Trophoblast cell (in vitro differentiated cells and primary cell): ENCODE measurements at places on chromosomes 5 and 9.

- DNase-seq, result no peak
Observed at GRCh38 chr5:155082401-155082800, 68.8 kb downstream of the KIF4B start.

DNA sequence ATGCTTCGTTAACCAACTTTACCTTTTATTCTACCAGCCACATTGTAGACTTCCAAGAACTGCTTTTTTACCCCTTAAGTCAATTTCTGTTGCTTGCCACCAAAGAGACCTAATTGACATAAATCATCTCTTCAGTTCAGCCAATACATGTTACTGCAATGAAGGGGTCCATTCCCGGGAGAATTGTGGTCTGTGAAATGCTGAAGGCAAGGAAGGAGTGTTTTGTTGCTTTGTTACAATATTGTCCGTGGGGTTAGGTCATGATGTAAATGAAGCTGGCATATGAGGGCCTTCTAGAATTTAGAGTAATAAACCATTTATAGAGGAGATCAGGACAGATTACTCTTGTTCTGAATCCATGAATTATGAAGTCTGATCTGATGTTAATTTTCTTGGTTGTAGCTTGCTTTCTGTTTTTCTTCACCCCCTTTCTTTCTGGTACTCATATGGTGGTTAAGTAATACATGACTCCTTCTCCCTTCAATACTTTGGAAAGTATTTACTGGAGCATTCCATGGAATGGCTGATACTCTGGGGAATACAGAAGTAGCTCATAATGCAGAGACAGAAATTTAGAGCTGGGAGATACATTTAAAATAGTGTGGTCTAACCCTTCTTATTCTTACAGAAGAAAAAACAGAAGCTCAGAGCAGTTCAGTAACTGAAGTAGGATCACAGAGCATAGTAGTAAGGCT, 297.0 kb upstream of the CLINT1 start:
- no peak for DNase-seq

GRCh38 chr5:1515921-1516571, 7.7 kb downstream of the LPCAT1 start:
- DNase-seq, result peak; percentile 96

DNA sequence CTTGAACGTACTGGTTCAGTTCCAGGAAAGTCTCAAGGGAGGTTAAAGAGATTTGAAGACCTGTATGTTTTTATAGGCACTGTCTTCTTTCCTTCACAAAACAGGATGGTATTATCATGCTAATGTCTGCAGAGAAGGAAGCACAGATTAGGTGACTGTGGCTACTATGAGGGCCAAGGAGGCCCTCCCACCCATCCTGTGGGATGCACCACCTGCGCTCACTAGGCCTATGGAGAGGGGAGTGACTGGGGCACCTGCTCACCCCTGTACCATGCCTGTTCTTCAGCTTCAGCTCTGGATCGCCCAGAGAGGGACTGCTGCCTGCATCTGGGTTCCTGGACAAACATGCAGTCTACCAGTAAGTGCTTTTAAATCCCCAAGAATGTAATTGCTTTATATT, 469.4 kb downstream of the CCDC171 start:
- no peak for DNase-seq

GRCh38 chr9:94097788-94098414, 13.6 kb downstream of the PTPDC1 start:
- no peak for DNase-seq

DNA sequence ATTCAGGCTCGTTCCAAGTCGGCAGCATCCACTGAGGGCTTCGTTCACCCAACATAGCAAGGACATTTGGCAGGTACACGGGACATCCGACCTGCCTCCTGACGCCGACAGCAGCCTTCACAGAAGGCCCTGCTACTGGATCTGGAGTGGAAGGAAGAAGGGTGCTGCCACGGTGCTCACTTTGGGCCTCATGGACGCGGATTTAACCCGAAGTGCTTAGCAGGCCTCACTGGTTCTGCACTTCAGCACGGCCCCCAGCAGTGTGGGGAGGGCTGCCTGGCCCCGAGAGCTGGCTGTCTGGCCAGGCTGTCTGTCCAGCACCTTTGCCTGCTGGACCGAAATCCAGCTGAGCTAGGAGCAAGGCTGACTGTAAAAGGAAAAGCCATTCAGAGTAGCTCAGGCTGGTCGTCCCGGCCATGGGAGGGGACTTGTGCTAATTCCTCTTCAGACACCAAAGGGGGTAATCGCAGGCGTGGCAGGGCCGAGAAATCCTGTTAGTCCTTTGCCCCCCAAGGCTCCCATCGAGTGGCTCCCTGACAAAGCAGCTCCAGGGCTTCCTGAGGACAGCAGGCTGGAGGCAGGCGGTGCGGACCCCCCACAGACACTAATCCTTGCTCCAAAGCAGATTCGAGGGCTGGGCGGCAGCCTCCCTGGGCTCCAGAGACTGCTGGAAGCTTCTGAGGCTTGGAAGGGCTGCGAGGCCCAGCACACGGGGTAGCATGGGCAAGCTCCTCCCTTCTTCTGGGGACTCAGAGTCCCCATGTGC, 11.1 kb upstream of the RXRA start:
- no peak for DNase-seq

DNA sequence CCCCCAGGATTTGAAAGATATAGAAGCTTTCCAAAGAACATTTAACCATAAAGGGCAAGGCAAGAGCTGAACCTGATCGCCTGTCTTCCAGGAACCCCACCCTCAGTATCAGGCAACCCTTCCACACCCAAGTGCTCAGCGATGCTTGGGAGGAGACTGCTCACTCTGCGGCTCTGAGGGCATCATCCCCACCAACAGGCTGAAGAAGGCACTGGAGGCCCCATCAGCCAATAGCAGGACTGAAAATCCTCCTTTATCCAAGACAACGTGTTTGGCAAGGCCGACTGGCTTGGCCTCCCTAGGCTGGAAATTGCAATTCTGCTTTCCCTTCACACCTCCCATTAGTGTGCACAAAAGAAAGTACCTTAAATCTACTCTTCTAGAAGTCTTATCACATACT, 1.4 kb upstream of the PPP2CA start:
- DNase-seq, result no peak

- DNase-seq, result no peak
Observed at GRCh38 chr5:142806841-142807267, 36.7 kb downstream of the ARHGAP26 start.

GRCh38 chr9:125142560-125143376, 560 bp downstream of the SCAI start:
- no peak for DNase-seq

DNA sequence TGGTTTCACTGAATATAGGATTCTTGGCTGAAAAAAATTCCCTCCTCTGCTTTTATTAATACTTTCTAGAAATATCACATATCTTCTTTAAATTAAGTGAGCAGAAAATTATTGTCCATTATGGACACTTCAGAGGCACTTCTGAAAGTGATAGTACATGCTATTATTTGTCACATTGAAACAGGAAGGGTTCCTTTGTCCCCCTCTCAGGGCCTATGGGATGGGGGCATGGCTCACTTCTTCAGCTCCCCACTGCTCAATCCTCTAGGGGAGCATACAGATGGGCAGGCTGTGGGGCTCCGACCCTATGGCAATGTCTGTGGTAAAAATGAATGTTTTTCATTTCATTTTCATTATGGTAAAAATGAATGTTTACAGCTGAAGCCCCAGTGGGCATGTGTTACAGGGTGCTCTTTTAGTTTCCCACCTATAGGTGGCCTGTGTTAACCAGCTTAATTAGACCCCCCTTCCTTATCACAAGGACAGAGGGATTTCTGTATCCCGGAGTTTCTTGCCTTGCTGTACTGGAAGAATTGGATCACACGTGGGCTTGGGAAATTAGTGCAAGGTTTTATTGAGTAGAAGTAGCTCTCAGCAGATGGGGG, 1225.2 kb downstream of the PTPRD start:
- no peak for DNase-seq

DNA sequence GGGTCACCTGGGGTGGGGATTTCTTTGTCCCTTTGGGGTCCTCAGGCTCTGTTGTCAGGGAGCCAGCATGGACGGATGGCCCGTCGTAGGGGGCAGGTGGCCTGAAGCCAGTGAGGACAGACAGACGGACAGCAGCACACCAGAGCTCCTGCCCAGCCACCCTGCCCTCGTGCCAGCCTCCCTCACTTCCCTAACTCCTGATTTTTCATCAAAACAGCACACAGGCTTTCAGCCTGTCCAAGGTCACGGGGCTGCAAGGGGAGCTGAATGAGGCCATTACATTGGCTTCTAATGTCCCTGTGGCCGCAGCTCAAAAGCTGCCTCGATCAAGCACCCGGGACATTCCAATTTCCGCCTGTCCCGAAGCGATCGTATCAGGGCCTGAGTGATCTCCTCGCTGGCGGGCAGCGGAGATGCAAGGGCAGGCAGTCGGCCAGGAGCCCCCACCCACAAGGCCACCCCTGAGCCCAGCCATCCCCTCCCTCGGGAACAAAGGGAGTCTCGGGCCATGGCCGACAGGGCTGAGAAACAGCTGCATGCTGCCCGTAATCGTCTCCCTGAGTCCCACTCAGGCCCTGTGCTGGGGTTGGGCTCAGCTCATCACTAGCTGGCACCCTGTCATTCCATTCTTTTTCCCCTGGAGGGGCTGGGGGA, 50.5 kb upstream of the RNU6ATAC start:
- no peak for DNase-seq

DNA sequence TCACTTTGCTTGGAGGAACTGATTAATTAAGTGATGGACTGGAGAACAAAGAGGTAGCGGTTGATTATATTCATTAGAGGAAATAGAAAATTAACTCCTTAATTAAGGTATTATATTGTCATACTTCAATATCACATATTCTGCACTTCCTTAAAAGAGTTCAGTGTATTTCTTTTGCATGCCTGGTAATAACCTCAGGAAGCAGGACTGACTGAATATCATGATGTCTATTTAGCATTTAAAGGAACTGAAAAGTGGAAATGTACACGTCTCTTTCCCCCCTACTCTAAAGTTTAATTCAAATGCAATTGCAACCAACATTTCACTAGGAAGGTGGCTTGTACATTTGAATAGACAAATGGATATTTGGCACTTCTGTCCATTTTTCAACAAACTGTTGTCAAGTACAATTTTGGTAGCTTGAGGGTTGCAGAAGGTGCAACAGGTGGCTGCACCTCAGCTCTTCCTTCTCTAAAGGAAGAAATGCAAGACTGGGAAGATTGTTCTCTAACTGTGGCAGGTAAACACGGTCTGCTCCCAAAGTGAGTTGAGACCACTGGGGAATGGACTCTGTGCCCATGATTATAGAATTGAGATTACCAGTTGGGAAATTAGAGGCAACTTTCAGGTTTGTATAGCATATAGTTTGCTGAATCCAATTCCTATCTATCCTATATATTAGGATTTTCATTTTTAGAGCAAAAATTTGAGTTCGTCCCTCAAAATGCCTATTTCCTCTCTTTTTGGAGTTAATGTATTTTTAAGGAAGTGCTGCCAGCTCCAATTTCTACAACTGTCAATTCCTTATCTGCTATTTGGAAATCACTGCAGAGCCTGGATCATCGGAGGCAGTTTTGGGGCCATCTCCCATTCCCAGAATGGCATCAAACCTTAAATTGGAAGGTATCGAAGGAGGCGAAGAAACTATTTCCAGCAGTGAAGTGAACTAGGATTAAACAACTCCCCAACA, 98.9 kb upstream of the TAF11L2 start:
- DNase-seq, result no peak

DNA sequence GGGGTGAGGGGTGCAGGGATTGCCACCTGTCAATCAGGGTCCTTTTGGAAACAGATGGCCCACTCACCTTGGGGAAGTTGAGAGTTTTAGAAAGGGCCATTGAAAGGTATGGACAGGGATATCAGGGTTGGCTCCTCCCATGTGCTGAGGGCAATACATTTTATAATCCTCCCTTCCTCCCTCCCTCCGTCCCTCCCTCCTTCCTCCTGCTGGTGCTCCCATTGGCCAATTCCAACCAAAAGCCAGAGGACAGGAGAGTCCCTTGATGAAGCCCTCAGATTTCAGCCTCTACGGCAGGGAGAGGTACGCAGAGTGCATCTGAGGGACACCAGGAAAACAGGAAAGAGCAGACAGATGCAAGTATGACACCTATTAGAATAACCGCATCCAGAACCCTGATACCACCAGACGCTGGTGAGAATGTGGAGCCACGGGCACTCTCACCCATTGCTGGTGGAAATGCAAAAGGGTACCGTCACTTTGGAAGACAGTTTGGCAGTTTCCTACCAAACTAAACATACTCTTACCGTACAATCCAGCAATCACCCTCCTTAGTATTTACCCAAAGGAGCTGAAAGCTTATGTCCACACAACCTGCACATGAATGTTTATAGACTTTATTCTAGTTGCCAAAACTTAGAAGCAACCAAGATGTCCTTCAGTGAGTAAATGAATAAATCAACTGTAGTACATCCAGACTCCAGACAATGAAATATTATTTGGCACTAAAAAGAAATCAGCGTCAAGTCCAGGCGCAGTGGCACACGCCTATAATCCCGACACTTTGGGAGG, 58.2 kb upstream of the OTULINL start:
- DNase-seq, result no peak

GRCh38 chr9:107983181-107983603, 493.6 kb upstream of the KLF4 start:
- DNase-seq, result no peak

DNA sequence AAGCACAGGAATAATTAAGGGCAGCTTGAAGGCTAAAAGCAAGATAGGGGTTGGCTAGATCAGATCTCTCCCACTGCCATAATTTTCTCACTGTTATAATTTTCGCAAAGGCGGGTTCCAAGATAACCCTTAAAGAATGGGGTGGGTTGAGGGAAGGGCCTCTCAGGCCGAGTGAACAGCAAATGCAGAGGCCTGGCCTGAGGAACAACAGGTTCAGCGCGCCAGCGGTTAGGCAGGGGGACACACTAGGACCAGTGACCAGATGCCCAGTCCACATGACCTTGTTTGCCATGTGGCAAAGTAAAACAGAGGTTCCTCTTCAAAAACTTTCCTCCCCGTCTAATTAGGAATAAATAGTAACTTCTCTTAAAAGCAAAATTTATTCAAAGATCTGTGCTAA, 1.2 kb upstream of the PHAX start:
- DNase-seq, result no peak

GRCh38 chr5:10973316-10973715, 212.3 kb upstream of the DAP start:
- DNase-seq, result no peak

DNA sequence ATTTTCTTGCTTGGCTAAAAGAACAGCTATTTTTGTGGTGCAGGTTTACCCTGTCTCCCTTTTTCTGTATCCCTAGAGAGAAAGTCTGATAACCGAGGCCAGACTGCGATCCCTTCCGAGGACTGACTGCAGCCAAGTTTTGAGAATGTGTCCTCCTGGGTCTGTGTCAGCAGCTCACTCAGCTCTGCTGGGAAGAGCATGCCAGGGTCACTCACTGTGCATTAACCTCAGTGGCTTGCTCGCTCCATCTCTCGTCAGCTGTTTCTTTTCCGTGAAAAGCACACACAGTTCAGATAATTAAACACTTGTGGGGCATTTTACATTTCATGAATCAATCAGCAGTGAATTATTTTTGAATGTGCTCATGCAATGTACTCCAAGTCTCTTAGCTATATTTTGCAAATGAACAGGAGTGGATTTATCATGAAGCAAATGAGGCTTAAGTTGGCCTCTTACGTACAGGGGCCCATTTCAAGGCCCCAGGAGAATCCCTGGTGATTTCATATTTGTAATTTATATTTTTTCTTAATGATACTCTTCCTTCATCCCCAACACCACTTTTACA, 252.1 kb downstream of the SMARCA2 start:
- no peak for DNase-seq
